ENCODE measurements at places on chromosomes 2 and 18.

DNA sequence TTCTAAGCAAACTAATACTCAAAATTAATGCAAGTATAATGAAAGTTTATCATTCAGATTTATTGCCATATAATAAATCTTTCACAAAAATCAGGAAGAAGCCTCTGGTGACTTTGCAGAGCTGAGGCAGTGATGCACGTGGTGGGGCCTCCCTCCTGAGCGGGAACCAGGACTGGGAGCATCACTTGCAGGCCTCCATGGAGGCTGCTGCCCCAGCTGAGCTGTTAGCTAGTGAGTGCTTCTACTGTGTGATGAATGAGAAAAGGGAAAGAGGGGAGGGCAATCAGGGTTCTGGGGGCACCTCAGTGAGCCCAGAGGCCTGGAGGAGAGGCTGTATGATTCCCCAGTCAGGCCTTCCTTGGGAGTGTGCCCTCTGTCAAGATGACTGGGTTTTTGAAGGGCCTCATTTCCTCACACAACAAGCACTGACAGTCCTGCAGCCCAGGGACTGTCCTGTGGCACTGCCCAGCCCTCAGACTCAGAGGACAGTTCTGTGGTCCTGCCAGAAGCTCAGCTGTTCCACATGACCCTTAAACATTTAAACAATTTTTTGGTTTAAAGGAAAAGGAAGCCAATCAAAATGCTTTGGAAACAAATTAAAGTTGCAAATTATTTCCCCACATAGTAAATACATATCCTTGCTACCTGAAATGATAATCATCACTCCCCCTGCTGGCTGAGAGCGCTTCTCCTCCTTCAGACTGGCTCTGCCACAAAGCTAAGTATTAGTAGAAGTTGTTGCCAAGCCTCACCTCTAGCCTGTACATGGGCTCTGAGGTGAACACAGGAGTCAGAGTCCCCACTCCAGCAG, 90.9 kb upstream of the SMAD7 start:
- DNase-seq = peak; percentile 75

GRCh38 chr2:63040586-63040985, 10.0 kb upstream of the OTX1 start:
- no peak for DNase-seq

GRCh38 chr18:77870894-77871293, 621.2 kb downstream of the GALR1 start:
- DNase-seq = no peak

- no peak for DNase-seq
These were observed 52.8 kb downstream of the FAM178B start for GRCh38 chr2:96933305-96934181.

DNA sequence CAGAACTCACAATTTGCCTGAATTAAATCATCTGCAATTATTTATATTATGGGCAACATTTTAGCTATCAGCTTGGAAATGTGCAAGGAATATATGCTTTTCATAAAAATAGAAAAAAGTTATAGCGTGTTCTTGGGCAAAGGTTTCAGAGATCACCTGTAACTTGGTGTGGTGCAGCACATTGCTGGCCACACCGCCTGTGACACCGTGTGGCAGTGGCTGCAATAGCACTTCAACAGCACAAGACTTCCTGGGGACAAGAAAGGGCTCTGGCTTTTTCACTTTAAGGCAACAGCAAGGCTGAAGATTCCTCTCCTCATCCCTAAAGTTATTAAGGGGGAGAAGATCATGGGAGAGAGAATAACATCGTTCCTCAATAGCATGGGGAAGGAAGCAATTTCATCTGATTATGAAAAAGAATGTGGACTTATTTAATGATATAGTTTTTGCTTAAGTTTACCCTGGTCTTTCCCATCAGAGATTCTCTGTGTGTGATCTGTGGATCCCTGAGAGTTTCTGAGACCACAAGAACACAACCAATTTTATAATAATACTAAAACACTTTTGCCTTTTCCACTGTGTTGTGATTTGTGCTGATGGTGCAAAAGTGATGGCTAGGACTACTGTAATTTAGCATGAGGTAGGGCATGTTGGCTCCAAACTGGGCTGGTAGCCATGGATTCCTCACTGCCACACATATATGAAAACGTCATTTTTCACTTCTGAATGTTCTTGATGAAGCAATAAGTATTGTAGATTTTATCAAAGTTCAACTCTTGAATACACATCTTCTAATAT, 15.0 kb upstream of the SERPINB3 start:
- DNase-seq = no peak

DNA sequence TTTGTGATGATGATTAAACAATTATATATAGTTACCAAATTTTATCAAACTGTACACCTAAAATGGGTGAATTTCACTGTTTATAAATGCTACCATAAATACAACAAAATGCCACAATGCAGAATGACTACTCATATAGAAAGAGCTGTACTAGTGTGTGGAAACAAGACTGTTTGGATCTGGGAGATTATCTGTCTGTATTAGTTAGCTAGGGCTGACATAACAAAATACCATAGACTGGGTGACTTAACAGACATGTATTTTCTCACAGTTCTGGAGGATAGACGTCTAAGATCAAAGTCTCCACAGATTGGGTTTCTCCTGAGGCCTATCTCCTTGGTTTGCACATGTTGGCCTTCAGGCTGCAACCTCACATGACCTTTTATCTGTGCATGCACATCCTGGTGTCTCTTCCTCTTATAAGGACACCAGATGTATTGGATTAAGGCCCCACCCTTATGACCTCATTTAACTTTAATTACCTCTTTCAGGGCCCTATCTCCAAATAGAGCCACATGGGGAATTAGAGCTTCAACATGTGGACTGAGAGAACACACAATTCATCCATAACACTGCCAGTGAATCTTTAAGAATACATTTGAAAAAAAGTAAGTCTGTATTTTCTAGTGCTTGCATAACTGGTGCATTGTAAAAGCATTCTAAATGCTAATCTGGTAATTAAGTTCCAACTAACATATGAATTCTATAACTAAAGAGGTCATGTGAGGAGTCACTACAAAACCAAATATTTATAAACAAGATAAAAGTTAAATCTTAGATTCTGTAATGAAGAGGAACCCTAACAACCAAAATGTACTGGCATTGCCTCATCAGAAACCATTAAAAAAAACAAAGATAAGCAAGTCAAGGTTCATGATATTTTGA, 699.6 kb downstream of the NYAP2 start:
- DNase-seq = no peak

DNA sequence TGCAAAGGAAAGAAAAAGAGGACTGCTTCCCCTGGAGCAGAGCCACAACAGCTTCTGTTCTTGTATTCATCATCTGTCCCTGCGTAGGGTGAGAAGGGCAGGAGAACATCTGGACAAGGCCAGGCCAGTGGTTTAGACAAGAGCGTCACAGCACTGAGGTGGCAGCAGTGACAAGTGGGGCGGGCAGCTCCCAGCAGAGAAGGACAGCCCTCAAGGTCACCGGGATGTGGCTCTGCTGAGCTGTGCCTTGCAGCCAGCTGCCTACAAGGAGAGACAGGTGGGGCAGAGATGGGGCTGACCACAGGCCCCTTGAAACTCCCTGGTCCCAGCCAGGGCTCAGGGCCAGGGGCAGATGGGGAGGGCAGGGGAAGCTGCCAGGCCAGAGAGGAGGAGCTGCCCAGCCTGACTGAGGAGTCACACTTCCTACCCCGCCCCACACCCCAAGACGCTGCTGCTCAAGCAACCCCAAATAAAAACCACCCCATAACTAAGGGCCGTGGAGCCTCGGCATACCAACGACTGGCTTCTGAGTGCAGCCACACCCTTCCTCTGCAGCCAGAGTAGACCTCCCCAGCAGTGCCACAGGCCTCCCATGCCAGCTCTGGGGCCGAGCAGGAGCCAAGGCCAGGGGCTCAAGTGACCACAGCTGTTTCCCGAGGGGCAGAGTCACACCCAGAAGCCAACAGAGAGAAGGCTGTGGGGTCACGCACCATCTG, 5.4 kb downstream of the RAB11FIP5 start:
- peak; percentile 51 for DNase-seq

- DNase-seq = no peak
These were observed 47.4 kb downstream of the RPRM start for GRCh38 chr2:153431114-153431513.

DNA sequence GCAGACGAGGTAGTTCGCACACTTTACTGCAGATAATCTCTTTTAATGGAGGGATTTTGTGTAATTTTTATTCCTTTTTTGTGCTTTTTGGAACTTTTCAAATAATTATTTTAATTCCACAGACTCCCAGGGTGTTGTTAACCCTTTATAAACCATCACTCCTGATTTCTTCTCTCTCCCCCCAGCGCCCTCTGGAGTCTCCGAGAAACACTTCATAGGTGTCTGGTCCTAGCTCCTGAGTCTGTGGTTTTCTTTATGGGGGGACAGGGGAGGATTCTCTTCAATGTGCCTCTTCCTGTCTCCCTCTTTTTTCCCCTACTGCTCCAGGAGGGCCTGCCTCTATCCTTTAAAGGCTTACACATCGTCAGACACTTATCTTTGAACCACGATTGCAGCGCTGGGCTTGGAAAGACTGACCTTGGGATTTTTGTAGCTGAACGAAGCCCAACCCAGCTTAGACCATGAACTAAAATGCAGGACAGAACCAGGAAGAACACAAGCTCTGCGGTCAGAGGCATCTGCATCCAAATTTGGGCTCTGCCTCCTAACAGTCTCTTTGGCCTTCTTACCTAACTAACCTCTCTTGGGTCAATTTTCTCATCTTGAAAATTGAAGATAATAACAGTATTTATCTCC, 7.1 kb upstream of the PKDCC start:
- DNase-seq = no peak

- DNase-seq = no peak
These were observed 207.0 kb upstream of the CCDC68 start for GRCh38 chr18:55166260-55166598.

DNA sequence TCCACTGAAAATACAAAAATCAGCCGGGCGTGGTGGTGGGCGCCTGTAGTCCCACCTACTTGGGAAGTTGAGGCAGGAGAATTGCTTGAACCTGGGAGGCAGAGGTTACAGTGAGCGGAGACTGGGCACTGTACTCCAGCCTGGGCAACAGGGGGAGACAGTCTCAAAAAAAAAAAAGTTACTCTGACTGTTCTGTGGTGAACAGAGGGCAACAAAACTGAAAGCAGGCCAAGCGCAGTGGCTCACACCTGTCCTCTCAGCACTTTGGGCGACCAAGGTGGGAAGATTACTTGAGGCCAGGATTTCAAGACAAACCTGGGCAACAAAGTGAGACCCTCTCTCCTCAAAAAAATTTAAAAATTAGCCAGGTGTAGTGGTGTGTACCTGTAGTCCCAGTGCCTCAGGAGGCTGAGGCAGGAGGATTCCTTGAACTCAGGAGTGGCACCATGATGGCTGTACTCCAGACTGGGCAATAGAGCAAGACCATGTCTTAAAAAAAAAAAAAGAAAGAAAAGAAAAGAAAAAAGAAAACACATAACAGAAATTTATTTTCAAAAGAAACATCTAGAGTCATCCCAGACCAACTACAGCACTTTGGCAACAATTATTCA, 13.6 kb upstream of the RTN4 start:
- DNase-seq = no peak

DNA sequence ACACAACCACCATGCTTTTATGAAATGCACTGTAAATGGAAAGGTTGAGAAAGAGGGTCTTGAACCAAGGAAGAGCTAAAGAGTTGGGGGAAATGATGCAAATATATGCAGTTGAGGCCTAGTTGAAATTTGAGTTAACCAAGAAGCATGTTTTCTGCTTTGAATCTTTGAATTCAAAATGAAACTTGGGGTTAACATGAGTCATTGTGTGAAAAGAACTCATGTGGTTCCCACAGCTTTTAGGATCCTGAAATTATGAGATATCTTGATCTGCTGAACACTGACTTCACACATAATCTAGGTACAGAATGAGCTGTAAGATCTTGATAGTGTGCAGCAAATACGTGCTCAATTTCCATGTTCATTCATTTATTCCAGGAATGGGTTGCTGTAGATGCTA, 422.9 kb upstream of the TRIB2 start:
- no peak for DNase-seq

GRCh38 chr18:31213641-31214040, 51.0 kb upstream of the DSC1 start:
- no peak for DNase-seq

DNA sequence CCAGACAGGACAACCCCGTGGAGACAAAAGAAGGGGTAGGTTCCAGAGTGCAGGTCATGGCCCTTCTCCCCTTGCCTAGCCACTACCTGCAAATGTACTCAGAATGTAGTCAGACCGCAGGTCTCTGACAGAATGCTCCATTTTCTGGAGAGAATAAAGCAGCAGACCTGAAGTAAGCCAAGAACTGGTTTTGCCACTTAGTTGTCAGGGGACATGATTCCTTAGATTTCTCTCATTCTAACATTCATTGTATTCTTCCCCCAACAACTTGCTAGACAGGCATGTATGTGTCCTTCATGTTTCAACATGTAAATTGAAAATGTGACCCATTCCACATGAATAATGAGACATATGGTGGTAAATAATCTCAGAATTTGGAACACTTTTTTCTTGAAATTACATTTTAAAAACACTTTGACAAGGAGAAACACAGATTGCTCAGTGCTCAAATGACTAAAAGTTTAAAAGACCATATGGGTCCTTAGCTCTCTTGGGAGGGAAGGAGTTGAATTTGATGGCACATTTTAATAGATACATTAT, 142.4 kb downstream of the CCBE1 start:
- DNase-seq = no peak

- no peak for DNase-seq
These were observed 210.9 kb upstream of the PKDCC start for GRCh38 chr2:41836948-41837347.

DNA sequence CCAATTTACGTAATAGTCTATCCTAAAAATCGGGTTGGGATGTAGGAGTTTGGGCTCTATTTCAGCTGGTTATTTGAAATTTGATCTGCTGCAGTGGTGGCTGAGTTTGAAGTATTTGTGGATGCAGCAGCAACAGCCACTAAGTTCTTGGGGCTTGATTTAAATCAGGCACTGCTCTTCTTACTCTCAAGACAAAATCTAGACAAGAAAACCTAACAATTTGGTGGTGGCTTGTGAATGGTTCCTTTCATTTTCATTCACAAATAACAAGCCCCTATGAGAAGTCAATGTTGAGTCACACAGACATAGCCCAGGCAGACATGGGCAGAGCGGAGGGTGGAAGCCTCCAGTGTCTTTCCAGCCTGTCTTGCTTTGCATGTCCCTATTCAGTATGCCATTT, 199.3 kb downstream of the LTBP1 start:
- no peak for DNase-seq

DNA sequence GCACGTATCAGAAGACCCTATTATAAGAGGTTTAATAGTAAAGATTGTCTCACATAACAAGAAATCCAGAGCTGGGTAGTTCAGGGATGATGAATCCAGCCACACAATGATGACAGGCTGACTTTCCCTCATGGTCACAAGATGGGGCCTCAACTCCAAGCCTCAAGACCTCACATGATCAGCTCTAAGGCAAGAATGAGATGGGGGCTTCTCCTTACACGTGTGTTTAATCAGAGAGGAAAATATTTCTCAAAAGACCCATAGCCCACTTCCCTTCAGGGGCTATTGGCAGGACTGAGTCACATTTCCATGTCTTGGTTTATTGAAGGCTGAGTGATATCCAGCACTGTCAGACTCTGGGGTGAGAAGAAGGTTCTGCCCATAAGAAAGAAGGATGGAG, 100.2 kb upstream of the FOSL2 start:
- DNase-seq = no peak

- no peak for DNase-seq
These were observed 8.2 kb downstream of the ADRA2B start for GRCh38 chr2:96108151-96108540.

GRCh38 chr2:28406276-28407096, 13.8 kb downstream of the FOSL2 start:
- no peak for DNase-seq

Measured in sciatic nerve (tissue), 2 donors.